ENCODE measurements at places on chromosomes 3 and 15.

DNA sequence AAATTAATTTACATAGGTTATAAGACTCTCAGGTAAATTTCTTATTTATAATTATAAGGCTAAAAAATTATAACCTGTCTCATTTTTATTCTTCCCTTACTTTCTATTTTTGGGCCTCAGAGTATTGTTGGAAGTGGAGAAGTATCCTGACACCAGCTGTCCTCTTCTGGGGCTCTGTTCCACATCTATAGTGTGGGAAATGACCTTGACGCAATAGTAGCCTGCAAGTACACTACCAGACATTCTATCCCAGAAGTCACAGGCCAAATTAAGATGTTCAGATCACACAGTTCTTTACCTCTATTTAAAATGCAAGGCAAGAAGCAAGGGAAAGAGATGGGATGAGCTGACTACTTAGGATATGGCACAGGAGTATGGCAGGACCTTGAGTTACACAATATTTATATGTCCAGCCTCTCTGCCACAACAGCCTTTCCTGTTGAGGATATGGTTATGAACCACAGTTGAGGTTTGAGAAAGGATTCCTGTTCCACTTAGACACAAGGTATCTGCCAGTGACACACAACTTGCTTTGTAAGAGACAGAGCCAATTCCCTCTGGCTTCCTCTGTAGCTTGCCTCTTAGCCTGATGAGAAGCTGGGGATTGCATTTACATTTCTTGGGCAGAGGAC lies 158.0 kb upstream of the IL12A start:
- no peak for DNase-seq

DNA sequence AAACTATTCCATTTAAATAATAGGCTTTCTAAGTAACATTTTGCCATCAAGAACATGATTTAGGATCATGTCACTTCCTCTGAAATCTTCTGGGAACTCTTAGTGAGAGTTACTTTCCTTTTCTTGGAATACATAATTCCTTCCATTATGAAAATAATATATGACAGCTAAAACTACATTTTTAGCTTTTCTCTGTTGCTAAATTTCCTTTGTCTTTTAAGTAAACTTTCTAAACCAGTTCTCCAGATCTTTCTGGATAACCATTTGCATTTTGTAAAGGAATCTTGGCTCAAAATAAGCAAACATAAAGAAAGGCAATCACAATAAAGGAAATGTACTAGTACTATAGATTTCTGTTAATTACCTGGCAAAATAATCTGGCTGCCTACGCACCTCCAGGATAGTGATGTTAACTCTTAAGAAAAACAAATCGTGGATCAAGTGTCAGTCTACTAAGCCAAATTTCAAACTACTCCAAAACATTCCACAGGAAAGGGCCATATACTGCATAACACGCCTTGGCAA lies 165.7 kb downstream of the ZNF385D start:
- DNase-seq: no peak

GRCh38 chr3:188437926-188438325 lies 284.0 kb downstream of the LPP start:
- DNase-seq: no peak

- peak; percentile 34 for DNase-seq
Measured at GRCh38 chr15:63752075-63752684, 81.6 kb downstream of the HERC1 start.

DNA sequence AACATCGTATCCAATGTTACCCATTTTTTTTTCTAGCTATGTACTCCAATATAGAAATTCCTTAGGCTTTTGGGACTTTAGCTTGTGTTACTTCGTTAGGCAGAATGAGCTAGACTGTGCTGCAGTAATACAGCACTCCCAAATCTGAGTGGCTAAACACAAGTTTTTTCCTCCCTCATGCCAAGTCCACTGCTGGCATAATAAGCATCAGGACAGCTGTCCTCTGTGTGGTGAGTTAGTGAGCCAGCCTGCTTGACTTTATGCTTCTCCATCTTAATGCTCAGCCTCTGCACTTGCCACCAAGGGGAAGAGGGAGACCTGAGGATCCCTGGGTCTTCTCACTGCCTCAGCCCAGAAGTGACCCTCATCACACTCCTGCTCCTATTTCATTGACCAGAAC lies 18.2 kb upstream of the ACOX2 start:
- DNase-seq: no peak

DNA sequence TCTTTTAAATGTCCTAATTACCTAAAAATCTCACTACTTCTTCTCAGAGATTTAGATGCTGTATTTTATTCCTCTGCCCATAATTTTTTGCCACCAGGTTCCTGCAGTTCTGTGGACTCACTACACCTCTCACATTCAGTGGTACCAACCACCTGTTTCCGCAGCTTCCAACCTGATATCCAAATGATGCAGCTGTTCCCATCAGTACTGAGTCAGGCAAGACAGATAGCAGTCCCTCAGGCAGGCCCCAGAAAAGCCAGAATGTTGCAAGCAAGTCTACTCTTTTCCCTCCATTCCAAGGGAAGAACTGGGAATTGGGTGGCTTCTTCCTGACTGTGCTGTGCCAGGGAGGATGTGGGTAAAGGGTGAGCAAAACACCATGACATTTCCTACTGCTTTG lies 39.0 kb downstream of the MNS1 start:
- no peak for DNase-seq

DNA sequence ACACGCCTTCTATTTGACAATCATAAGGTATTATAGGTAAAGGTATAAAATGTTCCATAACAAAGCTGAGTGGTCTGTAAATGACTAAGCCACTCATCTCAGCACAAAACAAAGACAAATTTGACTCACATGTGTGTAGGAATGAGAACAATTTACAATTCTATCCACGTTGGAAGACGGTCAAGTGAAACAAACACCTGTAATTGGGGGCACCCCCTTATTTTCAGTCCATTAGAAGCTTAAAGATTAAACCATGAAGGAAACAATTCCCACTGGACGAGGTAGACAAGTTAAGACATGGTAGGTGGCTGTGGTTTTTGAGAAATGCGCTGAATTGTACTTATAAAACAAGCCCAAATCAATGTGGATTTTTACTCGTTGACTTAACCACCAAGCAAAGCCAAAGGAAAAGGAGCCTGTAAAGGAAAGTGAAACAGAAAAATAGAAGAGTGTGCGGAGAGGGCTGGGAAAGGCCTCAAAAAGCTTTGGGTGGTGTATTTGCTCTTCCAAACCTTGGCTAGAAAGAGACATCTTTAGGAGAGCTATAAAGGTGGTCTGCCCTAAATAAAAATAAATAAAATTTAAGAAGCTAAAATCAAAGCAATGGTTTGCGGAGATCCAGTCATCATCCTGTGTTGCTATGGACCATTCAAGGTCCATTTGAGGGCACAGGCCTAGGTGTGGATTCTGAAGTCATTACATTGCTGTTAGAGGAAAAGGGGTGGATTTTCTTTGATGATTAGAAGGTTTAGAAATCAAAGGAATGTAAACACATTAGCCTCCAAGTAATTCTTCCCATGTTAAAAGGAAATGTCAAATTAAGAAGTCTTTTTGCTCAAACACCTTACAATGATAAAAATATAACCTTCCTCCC lies 135.0 kb downstream of the TFG start:
- DNase-seq: no peak

DNA sequence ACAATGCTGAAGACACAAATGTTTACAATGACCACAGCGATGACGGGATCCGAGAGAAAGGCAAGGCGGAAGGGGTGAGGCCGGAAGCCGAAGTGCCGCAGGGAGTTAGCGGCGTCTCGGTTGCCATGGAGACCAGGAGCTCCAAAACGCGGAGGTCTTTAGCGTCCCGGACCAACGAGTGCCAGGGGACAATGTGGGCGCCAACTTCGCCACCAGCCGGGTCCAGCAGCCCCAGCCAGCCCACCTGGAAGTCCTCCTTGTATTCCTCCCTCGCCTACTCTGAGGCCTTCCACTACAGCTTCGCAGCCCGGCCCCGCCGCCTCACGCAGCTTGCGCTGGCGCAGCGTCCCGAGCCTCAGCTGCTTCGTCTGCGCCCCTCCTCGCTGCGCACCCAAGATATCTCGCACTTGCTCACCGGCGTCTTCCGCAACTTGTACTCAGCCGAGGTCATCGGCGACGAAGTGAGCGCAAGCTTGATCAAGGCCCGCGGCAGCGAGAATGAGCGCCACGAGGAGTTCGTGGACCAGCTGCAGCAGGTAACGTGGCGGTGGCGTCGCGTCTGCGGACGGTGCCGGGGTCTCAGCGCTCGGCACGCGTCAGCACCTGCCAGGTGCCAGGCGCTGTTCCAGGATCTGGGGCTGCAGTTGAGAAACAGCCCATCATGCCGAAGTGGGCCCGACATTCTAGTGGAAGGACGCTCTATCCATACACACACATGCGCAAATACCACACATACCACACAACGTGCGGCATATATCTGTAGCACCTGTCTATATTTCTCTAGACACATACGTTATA lies at the start of gene DLEC1:
Gene DLEC1 (plus strand): TSS at position 108 of the 798 bp plus-strand sequence. CDS start 18 bp downstream, at position 126.
- no peak for DNase-seq

- no peak for DNase-seq
Measured at GRCh38 chr15:34107315-34107714, 5.4 kb downstream of the PGBD4 start.

DNA sequence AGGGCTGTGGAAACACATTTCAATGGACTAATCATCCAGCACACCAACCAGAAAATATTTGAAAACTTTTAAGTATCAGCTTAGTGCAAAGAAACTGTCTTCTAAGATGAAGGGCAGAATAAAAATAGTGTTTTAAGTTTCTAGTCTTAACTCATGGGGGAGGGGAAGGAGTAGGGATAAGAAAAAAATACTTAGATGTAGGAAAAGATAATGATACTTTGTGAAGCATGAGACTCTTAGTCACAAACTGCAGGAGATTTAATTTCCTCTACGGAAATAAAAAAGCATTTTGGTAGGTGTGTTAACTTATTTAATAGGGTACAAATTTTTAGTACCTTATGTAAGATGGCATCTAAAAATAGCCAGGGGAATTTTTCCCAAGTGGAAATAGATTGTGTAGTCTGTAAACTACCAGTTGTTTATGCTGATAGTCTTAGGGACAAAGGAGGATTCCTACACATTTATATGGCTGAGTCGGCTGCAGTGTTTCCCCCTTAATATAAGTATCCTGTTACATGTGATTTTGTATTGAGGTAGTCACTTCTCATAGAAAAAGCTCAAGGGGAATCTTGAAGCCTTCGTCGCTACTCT lies 78.2 kb upstream of the GBE1 start:
- no peak for DNase-seq

- no peak for DNase-seq
Measured at GRCh38 chr15:58252586-58253323, 114.6 kb downstream of the AQP9 start.

- no peak for DNase-seq
Measured at GRCh38 chr3:27978440-27978839, 256.3 kb upstream of the EOMES start.

DNA sequence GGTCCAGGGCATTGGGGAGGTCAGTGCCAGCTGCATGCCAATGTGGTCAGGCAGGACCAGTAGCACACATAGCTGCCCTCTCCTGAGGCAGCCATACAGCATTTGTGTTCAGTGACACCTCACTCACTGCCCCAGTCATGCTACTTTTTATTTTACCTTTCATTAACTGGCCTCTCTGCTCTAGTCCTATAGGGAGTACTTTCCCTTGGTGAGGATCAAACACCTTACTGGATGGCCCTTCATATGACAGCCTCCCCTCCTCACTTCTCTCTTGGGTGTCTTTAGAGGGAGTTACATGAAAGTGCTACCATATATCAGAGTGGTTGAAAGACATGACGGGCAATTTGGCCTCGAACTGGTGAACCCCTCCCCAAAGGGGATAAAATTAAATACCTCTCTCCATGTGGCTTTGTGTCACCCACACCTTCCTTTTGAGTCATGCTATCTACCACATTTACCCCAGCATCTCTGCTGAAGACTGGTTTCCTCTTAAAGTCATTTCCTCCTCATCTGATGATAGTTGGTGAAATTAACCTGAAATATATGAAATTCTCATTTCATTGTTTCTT lies 17.6 kb downstream of the RLBP1 start:
- no peak for DNase-seq

- no peak for DNase-seq
Measured at GRCh38 chr3:52092891-52093290, 36.5 kb upstream of the DUSP7 start.

Measured in HS-27A (cell line).